ENCODE measurements at places on chromosomes 4 and X.
A peak's percentile ranks its signal among the peaks of the same experiment; 100 is the strongest.

GRCh38 chr4:2083116-2083825 is 24.1 kb downstream of the NAT8L start:
- peak; percentile 4 for DNase-seq

GRCh38 chr4:173958445-173958844 is 325.0 kb downstream of the FBXO8 start:
- no peak for DNase-seq

DNA sequence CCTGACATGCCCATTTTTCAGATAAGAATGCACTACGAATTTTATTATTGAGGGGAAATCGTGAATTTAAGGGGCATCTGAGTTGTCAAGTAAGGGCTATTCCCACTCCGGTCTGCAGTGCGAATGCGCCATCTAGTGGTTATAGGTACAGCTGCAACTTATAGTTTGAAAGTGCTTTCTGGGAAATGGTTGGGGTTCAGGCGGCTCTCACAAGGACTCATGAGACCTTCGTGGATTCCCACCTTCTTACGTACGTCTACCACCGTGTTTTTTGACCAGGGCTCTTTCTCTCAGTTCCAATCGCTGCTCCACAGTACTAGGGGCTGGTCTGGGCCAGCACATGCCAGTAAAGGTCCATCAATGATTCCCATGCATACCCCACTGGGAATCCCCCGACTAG is 12.3 kb downstream of the MSL3 start:
- peak; percentile 31 for DNase-seq

GRCh38 chr4:108795733-108796132 is 32.9 kb upstream of the ETNPPL start:
- DNase-seq: no peak

- no peak for DNase-seq
Observed at GRCh38 chr4:73704314-73705055, 35.9 kb upstream of the CXCL8 start.

GRCh38 chr4:163485589-163485988 is 8.9 kb upstream of the TMA16 start:
- no peak for DNase-seq

- DNase-seq: no peak
Observed at GRCh38 chr4:17713779-17714178, 67.6 kb downstream of the FAM184B start.

- no peak for DNase-seq
Observed at GRCh38 chr4:38189445-38189844, 229.2 kb downstream of the PTTG2 start.

- no peak for DNase-seq
Observed at GRCh38 chr4:181418496-181418895, 824.7 kb upstream of the TENM3 start.

DNA sequence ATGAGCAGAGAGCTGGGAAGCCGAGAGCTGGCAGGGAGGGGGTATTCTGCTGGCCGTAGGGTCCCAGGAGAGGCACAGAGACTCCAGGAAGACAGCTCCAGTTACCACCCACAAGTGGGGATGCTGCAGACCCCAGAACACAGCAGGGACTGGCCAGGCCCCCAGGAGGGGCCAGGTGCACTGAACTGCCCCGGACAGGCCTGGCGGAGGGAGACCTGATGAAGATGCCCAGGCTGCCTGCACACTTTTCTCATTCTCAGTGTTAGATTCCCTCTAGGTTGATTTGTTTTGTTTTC is 110.8 kb downstream of the CPZ start:
- no peak for DNase-seq

GRCh38 chr4:7782783-7783182 is 156.9 kb downstream of the AFAP1 start:
- no peak for DNase-seq

GRCh38 chrX:112784692-112785091 is 55.9 kb downstream of the AMOT start:
- no peak for DNase-seq

- no peak for DNase-seq
Observed at GRCh38 chrX:13091111-13091765, 46.8 kb upstream of the FAM9C start.

DNA sequence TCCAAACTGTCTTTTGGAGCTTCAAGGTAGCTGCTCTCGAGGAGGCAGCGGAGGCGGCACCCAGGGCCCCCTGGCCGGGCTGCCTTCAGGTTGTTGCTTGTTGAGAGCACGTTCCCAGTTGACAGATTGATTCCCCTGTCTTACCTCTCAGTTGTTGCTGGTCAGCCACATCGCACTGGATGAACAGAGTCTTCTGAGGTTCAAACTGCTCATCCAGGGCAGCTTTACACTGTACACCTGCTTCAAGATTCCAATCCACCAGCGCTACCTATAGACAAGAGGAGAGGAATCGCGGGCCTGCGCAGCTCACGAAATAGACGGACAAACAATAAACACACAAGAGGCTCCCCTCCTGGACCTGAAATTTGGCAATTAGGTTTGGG is 497 bp downstream of the HPGD start:
- no peak for DNase-seq

DNA sequence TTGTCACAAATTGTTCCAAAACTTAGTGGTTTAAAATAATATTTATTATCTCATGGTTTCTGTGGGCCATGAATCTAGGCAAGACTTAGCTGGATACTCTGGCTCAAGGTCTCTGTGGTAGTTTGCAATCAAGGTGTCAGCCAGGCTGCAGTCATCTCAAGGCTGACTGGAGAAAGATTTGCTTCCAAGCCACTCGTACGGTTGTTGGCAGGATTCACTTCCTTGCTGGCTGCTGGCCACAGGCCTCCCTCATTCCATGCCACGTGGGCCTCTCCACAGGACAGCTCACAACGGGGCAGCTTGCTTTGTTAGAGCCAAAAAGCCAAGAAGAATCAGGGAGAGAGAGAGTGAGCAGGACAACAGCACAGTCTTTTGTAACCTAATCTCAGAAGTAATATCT is 101.4 kb downstream of the WWC2 start:
- no peak for DNase-seq

DNA sequence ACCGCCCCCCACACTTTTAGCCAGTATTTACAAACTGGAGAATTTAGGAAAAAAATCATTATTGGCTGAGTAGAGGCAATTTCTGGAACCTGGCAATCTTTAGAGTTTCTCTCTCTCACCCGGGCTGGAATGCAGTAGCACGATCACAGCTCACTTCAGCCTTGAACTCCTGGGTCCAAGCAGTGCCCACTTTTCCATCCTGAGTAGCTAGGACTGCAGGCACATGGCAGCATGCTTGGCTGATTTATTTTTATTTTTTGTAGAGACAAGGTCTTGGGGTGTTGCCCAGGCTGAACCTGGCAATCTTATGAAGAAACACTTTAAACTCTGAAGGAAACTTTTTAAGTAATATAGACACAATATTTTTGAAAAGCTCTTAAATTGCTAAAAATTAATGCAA is 120.1 kb downstream of the AFF1 start:
- DNase-seq: no peak

DNA sequence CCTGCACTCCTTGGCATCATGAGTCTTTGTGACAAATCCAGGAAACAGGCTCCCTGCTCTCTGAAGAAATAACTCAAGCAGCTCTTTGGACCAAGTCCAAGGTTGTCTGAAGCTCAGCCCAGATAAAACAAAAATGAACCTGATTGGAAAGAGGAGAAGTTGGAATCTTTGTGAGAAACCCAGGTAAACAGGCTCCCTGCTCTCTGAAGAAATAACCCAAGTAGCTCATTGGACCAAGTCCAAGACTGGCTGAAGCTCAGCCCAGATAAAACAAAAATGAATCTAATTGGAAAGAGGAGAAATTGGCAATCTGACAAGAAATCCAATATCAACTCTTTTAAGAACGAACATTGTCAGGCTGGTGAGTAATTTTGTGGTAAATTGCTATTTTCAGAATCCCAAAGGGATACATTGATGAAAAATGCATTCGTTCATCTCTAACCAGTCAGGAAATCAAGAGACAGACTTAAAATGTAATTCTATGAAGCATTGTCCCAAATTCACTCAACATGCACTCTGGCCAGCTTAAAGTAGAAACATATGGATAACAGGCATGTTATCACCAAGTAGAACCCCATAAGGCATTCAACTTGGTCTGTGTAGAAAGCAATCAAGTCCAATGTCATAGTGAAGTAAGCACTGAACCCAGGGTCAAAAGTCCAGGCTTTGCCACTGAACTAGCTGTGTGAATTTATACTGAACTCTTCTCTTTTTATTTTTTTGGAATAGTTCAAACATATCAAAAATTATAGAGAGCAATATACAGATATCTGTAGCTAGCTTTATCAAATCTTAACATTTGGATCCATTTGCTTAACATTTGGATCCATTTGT is 16.8 kb upstream of the NFXL1 start:
- DNase-seq: no peak

GRCh38 chr4:14386196-14386595 is 616.1 kb upstream of the CPEB2 start:
- DNase-seq: no peak

DNA sequence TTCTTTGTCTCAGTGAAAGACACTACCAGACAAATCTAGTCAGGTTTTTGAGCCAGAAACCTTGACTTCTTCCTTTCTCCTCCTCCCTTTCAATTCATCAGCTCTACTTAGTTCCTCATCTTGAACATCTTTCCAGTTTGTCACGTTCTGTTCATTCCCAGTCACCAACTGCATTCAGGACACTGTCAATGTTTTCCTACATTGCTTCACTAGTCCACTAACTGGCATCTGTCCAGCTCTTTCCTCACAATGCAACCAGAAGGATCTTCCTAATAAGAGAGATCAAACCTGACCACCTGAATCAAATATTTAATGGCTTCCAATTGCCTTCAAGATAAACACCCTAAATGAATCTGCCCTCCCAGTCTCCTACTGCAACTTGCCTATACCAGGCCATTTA is 52.5 kb downstream of the SYNPO2 start:
- no peak for DNase-seq

- no peak for DNase-seq
Observed at GRCh38 chrX:40444798-40445496, 135.8 kb upstream of the ATP6AP2 start.

DNA sequence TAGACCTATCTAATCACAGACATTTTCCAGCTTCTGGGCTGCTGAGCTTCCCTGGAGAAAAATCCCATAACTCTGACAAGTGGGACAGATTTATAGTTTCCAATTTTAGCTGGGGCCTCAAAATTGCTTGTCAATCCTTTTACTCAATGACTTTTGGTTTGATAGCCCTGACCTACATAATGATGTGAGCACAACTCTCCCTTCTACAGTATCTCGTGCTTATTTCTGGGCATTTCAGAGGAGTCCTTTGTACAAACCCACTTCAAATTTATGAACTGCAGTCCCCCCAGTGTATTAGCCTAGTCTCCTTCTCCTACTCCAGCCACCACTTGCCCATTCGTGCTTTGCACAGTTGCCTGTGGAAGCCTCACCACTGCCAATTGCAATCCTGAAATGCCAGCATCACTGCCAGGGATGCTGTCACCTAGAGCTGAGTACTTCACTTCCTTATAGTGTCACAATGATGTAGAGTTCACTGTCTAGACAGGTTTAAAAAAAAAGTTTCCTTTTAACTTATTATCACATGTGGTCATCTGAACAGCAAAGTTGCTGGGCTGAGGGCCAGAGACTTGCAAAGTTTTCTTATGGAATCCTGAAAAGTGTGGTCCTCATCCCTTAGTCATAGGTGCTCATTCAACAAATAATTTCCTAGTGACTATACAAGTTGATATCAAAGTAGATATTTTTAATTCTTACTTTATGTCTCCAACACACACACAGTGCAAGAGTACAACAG is 21.2 kb downstream of the TRAM1L1 start:
- DNase-seq: no peak

All from activated CD4-positive, alpha-beta T cell treated with anti-CD3 and anti-CD28 coated beads for 1 hour (primary cell).